ENCODE measurements at places on chromosomes 5 and 9.

GRCh38 chr5:82560561-82560960, 282.4 kb upstream of the RPS23 start:
- no peaks in the 10 kb centered on the region for H3K4me1 ChIP-seq
- no peak overlapping the region for H3K27ac ChIP-seq
- H3K27me3 ChIP-seq = no peaks in the 10 kb centered on the region
- H3K36me3 ChIP-seq = peaks cover 4% of the 10 kb centered on the region
- DNase-seq = no peak

- H3K4me3 ChIP-seq = no peak overlapping the region
- no peaks in the 10 kb centered on the region for H3K27me3 ChIP-seq
- H3K27ac ChIP-seq = peak overlapping the region; percentile 33
- peaks cover 19% of the 10 kb centered on the region for H3K4me1 ChIP-seq
- DNase-seq = no peak
- H3K36me3 ChIP-seq = no peaks in the 10 kb centered on the region
Measured at GRCh38 chr9:129316281-129317030, 138.4 kb upstream of the IER5L start.

DNA sequence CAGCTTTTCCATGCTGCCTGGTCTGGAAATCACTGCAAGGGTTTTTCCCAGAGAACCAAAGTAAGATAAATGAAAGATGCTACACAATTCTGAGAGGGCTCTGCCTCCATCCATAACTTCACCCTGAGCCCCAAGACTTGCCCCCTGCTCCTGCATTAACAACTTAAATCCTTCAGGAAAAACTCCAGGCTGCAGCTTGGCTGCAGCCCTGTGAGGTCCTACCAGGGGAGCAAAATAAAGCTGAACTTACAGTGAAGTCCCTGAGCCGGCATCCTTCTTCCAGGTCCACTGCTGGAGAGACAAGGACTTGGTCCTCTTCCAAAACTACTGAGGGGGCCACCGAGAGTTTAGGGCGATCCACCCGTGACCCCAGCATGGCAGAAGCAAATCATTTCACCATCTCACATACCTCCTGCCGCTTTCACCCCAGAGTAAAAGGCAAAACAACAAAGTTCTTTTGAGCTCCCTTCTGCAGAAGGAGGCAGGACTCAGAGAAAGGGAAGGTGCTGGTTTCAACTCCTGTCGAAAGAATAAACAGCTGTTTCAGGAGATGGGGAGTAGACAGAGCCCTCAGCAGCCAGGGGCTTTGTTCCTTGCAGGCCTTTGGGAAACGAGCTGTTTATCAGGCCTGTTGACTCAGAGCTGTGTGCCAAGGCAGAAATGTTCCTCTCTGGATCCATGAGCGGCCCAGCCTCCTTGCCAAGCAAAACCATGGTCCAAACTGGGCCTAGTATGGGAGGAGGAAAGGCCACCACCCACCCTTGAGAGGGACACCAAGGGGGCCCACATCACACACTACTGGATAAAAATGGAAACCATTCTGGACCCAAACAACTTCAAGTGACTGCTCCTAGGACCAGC, 20.6 kb downstream of the GGTA1 start:
- H3K27me3 ChIP-seq = peaks cover 4% of the 10 kb centered on the region
- H3K36me3 ChIP-seq = no peaks in the 10 kb centered on the region
- no peak for DNase-seq

DNA sequence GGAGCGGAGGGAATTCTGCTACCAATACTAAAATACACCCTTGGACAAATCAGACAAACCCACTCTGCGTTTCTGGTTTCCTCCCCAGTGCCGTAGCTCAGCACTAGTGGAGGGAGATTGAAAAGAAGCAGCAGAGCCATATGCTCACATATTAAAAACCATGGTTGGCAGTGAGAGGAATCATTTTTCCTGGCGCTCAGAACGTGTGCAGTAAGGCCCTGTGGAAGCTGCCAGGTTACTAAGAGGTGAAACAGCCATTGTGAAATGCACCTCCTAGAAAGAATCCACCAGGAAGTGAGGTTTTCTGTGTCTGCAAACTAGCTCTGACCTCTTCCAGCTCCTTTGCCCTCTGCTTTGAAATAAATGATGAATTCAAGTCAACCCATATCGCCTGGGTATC, 177.2 kb downstream of the ERCC6L2 start:
- no peaks in the 10 kb centered on the region for H3K4me1 ChIP-seq
- H3K36me3 ChIP-seq = no peaks in the 10 kb centered on the region
- peaks cover 2% of the 10 kb centered on the region for H3K27me3 ChIP-seq
- no peak overlapping the region for H3K27ac ChIP-seq
- H3K4me3 ChIP-seq = no peak overlapping the region

GRCh38 chr5:112579599-112580170, 158.0 kb upstream of the APC start:
- no peak for DNase-seq
- no peaks in the 10 kb centered on the region for H3K27me3 ChIP-seq
- H3K4me1 ChIP-seq = no peaks in the 10 kb centered on the region
